GM10248 (cell line): ENCODE measurements at places on chromosomes 3 and 15.

DNA sequence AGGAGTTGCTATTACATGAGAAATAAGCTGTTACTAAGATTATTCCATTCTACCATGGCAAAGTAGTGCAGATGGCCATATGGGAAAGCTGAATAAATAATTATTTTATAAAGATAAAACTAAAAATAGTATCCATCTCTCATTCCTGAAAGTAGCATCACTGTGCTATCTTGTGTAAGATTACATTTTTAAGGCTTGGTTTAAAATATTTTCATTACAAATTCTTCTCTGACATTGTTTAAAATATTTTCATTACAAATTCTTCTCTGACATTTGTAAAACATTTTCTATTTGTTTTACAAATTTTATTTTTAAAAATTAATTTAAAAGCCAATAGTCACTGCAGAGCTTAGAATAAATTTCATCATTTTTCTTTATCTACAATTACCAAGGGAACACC is 665.5 kb upstream of the NAALADL2 start:
- DNase-seq = no peak

DNA sequence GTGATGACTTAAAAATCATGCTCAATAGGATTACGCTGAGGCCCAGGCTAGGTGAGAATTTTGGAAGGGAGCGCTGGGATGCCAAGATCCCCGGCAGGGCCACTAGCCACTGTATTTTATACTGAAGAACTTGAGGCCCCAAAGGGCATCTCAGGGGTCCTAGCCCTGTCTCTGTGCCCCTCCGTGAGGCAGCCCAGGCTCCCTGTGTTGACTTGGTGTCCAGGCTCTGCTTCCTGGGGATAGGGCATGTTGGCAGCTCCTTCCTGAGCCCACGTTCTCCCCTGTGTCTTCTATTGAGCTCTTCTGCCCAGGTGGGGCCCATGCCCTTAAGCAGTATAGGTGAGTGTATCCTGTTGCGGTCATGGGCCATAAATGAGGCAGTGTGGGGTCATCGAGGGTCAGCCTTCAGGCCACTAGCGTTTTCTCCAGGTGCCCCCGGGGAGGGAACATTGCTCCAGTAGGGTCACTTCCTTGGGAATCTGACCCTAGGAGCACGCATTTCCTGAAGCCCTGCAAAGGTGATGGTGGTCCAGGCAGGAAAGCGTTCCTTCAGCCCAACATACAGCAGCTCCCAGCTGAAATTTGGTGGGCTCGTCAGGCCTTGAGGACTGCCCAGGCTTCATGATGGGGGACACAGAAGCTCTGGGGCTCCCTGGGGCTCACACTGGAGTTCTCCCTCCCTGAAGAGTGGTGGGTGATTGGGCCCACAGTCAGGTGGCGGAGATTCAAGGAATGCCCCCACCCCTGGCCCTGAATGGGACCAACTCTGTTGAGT is 189.4 kb downstream of the UBE3A start:
- no peak for DNase-seq

DNA sequence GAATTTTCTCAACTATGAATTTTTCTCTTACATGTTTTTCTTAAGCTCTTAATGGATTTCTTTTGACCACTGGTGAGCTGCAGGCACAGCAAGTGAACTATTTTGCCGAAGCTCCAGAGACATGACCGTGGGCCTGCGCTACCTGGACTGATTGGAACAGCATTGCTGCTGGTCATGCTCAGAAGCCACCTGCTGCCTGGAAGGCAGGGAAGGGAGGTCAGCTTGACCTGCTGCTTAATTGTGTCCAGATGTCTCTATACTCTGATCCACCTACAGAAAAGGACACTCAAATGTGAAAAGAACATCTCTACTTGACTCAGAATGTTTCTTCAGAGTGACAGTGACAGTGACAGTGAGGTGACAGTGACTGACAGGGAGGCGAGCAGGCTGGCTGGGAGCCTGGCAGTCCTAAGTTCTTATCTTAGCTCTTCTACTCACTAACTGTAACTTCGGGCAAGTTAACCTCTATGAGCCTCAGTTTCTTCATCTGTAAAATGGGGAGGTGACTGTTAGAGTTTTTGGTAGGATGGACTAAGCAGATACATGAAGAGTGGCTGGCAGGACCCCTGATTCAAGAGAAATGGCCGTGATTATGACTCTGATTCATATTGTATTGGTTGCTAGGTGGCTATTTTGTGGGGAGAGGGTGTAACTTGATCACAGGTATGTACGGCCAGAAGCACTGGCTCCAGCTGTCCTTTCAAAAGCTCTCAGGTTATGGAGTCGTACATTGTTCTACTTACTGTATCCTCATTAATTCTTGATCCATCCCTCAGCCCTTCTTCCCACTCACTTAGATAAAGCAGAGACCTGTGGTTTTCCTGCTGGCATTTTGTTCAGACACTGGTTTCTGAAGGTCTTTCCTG is 54.8 kb upstream of the DLG1 start:
- no peak for DNase-seq

- DNase-seq = no peak
These were observed 73.0 kb downstream of the UQCC5 start for GRCh38 chr3:52609316-52609815.

- DNase-seq = no peak
These were observed 91.8 kb downstream of the LIPC start for GRCh38 chr15:58523634-58524033.

- no peak for DNase-seq
These were observed 136.7 kb upstream of the TLE3 start for GRCh38 chr15:70234256-70234905.

GRCh38 chr3:37262816-37263393 is 88.5 kb upstream of the LRRFIP2 start:
- no peak for DNase-seq

GRCh38 chr3:140078343-140078742 is 143.4 kb downstream of the CLSTN2 start:
- DNase-seq = no peak

- DNase-seq = no peak
These were observed 4.8 kb upstream of the ARHGAP31 start for GRCh38 chr3:119289404-119289770.

GRCh38 chr15:74208901-74209559 is 6.4 kb upstream of the STRA6 start:
- no peak for DNase-seq

DNA sequence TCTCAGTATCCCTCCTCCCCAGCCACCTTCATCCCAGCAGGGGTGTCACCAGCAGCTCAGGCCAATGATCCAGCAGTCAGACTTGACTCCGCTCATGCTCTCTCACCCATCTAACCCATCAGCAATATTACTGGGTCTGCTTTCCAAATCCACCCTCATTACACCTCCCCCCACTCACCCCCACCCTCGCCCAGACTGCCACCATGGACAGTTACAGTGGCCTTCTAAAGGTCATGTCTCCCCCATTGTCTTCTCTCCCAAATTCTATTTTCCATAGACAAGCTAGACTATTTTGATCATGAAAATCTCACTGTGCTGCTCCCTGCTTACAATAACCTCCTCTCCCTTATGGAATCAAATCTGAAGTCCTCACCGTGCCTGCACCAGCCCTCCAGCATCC is 156.0 kb downstream of the TJP1 start:
- DNase-seq = no peak

DNA sequence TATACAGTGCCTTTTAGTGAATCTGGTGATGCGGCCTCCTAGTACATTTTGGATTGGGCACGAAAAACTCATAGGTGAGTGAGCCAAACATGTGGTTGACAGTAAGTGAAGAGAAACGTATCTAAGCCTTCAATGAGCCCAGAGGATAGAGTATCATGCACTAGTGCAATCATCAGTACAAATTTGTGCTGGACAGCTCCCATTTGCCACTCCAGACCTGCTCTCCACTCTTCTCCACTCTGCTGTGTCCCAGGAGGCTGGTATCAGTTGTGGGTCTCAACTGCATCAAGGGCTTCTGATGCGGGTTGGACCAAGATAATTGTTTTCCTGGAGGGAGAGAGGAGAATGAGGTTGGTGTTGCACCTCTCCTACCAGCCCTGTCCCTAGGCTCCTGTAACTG is 9.1 kb upstream of the RASGRF1 start:
- DNase-seq = no peak

- DNase-seq = no peak
These were observed 46.1 kb upstream of the MAP3K13 start for GRCh38 chr3:185316740-185317412.

GRCh38 chr3:187762792-187763191 is 17.5 kb upstream of the BCL6 start:
- DNase-seq = no peak

DNA sequence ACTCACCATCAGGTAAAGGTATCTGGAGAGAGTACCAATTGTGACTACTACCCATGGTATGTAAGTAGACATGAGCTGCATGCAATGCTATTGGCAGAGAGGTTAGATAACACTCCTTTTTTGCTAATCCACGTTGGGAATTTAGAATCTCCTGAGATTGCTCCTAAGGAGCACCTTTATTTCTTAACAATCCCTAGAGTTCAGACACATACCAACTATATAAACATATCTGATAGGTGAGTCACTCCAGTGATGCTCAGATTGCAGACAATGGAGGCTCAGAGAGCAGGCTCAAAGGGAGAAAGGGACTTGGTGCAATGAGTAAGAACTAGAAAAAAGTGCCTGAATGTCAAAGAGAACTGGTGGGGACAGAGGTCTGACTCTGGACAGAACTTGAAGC is 47.0 kb upstream of the LRRFIP2 start:
- no peak for DNase-seq

GRCh38 chr3:164235289-164236028 is 842.8 kb downstream of the SI start:
- no peak for DNase-seq

GRCh38 chr3:194797555-194798250 is 112.0 kb downstream of the FAM43A start:
- DNase-seq = no peak

- DNase-seq = no peak
These were observed 233.4 kb downstream of the MEX3B start for GRCh38 chr15:81812456-81812855.

DNA sequence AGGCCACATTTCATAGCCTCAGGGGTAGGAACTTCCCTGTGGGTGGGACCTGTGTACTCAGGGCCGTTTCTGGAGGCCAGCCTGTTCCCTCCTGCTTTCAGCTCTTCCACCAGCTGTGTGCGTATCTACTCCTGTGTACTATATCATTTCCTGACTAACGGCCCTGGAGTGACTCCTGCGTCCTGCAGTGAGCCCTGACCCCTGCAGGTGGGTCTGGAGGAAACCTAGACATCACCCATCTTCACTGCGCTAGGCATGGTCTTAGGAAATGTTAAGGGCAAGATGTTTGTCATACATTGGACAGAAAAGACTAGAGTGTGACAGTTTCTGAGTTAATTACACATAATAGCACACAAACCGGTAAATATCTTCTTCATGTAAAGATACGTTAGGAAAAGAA is 297.3 kb downstream of the GABRB3 start:
- DNase-seq = no peak
